ENCODE measurements at places on chromosomes 12 and 14.
A peak's percentile ranks its signal among the peaks of the same experiment; 100 is the strongest.

GRCh38 chr12:53208877-53209463 lies 1.9 kb upstream of the ITGB7 start:
- no peak for DNase-seq

- no peak for DNase-seq
Observed at GRCh38 chr12:65892841-65893251, 68.6 kb downstream of the HMGA2 start.

DNA sequence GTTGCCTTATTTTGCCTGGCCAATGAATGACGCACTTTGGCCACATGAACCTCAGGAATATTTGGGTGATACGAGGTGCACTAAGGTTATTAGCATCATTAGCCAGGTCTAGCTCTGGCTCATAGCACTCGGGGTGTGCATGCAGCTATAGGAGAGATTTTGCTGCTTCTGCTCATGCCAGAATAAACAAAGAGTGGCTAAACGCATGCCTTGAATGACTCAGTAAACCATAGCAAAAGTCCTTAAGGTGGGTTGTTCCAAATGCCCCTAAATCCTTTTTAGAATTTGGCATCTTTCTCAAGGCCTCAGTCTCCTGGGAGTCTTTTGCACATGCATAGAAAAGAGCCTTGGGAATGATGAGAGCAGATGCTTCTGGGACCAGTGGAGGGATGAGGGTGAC lies 343.7 kb upstream of the FKBP4 start:
- no peak for DNase-seq

DNA sequence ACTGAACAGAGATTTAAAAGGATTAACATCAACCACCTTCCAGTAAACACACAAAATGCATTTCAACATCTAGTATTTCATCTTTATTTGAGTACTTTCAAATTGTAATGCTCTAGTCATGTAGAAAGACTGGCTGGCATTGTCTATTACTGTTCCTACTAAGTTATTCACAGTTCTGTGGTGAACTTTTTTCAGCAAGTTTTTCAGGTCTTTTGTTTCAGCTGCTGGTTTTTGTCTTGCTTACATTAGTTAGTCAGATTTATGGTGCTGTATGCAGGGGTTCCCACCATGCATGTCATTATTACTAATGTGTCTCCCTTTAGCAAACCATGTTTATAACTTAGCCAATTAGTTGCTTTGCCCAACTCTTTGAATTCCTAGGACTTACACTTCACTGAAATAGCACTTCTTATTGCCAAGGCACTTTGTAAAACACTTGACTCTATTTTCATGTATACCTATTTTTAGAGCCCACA lies 253.4 kb upstream of the KITLG start:
- DNase-seq, result no peak

DNA sequence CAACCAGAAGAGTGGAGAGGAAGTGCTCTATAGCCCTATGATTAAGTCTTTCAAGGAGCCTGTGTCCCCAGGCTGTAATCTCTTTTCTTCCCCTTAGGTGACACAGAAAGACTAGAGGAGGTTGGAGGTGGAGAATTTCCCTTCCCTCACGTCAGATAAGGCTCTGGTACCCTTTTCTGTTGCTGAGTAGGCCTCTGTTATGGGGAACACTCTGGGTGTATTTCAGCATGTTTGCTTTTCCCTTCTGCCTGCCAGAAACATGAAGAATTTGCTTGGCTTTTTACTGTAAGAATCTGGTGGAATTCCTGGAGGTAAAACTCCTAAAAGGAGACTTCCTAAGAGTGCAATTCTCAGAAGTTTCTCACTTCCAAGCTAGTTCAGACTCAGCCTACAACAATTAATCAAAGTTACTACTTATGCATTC lies 58.3 kb downstream of the SIX1 start:
- DNase-seq, result no peak

GRCh38 chr12:106213662-106214061 lies 34.2 kb downstream of the CKAP4 start:
- no peak for DNase-seq

DNA sequence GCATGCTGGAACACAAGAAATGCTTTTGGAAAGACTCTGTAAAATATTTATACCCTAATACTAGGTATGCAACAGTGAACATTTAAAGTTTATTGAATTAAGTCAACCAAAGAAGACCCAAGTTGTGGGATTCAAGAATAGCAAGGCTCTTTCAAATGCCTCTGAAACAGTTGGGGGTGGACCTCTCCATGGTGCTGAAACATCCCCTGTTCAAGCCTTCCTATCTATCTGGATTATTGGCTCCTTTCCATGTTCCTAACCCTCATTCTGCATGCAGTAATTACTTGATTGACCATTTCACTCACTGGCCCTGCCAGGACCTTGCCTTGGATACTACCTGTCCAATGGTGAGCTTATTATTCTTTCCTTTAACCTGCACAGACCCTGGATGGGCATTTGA lies 349.7 kb downstream of the NRXN3 start:
- no peak for DNase-seq

DNA sequence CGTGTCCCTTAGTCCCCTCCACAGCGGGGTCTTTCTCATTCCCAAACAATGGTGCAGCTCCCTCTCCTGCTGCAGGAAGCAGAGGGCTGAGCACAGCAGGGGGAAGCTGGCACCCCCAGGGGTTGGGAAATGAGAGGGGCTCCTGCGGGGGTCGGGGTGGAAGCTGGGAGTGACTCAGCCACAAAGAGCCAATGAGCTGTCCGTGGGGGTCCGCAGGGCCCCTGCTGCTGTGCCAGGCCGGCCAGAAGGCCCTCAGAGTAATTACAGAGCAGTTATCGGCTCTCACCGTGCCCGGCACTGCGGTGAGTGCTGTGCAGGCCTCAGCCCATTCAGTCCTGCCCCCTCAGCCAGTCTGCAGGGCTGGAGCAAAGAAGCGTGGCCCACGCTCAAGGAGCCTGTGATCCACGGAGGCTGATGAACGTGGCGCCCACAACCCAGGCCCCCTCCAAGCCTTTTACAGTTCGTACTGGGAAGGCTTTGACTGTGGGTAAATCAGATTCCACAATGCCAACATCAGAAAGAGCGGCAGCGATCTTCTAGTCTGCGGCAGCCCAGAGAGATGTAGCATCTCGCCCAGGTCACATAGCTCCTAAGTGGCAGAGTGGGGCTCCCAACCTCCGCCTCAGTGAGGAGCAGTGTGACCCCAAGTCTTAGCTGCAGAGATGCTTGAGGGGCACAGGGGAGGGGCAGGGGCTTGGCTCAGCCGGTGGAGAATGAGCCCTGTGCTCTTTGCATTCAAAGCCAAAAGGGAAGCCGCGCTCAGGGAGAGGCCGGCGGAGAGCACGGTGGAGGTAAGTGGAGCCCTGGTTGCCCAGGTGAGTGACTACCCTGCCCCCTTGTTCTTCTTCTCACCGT lies 43.4 kb downstream of the SLC6A12 start:
- no peak for DNase-seq

DNA sequence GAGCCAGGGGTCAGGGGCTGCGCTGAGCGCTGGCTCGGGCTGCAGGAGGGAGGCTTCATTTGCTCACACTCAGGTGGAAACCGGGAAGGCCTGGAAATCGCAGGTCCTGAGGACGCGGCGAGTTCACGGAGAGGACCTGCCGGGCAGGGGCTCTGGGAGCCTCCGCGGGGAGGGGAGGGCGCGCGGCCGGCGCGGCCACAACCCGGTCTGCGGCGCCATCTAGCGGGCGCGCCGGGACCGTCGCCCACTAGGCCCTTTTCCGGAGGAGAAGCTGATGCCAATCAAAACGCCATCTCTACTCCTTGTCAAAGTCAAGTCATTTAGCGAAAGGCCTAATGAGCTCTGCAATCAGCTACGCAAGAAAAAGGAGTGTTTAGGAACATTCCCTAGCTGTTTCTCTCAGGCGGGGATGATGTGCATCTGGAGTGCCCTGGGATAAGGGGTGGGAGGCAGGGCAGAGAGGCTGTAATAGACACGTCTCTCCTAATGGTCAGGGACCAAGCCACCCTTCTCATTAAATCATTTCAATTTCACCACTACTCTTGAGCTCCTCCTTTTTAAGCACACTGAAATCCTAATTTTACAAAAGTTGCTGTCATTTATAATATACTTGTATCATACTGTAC lies 885.8 kb upstream of the TMEM132C start:
- peak; percentile 8 for DNase-seq

DNA sequence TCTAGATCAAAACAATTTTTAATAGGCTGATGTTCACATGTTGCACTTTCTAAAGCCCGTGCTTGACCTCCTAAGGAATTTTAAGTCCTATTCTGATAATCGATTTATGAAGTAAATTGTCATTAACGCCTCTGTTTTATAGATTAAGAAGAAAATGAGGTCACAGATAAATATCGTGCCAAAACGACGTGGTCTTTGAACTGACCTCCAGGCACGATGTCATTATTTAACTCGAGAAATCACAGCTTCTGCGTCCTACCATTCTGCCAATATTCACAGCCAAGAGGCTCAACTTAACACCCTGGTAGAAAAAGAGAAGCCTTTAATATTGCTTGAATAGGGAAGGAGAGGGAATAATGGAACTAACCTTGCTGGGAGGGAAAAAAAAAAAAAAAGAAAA lies 888 bp upstream of the EEA1 start:
- DNase-seq, result no peak

DNA sequence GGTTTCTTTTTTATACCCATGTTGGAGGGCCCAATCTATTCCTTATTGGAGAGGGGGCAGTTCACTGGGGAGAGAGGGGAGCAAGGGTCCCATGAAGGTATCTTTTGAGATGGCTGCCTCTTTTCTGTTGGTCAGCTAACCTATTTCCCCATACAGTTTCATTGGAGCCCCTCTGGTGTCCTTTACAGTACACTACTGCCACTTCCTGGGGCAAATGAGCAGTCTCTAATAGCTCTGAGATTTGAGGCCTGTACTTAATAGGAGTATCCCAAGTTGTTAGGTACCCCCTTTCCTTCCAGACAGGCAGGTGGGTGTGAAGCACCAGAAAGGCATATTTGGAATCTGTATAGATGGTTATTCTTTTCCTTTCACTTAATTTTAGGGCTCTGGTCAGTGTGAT lies 41.3 kb upstream of the RNU6-8 start:
- DNase-seq, result no peak

DNA sequence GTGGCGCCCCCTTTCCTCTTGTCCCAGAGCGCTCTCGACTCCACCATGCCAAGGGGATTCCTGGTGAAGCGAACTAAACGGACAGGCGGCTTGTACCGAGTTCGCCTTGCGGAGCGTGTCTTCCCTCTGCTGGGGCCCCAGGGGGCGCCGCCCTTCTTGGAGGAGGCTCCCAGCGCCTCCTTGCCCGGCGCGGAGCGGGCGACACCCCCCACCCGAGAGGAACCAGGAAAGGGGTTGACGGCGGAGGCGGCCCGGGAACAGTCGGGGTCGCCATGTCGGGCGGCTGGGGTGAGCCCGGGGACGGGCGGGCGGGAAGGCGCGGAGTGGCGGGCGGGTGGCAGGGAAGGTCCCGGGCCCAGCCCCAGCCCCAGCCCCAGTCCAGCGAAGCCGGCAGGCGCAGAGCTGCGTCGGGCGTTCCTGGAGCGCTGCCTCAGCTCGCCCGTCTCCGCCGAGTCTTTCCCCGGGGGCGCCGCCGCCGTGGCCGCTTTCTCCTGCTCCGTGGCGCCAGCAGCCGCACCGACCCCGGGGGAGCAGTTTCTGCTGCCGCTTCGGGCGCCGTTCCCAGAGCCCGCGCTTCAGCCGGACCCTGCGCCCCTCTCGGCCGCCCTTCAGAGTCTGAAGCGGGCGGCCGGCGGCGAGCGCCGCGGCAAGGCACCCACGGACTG lies 376 bp downstream of the INSM2 start:
- no peak for DNase-seq

DNA sequence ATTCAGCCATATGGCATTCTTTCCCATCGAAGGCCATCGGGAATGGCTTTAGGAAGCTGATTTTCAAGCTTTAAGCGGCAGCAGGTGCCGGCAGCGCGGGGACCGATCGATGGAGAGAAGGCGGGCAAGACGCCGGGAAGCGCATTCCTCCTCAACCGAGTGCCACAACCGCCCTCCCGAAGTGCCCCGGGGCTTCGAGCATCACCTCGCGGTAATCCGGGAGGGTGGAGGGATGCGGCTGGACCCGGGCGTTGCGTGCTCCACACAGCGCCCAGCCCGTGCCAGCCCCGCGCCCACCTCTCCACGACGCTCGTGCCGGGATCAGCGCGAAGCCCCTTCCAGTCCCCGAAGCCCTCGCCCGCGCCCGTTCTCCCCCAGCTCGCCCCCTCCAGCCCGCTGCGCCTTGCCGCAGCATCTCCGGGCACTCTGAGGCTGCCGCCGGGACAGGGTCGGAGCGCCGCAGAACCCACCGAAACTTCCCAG lies 3.2 kb downstream of the USP44 start:
- no peak for DNase-seq

DNA sequence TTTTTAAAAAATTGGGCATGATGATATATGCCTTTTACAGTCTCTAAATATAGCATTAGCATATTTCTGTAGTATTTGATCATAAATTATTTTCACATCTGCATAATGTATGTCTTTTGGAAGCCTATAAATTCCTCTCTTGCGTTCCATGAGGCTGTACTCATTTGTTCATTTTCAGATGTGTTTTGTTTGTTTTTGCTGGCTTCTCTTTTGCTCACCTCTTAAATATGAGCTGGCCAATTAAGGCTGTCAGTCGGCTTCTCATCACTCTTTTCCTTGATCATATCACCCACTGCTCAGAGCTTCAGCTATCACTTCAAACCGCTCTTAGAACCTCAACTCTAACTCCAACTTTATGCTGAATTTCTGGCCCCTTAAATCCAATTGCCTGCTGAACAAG lies 6.6 kb downstream of the TMEM263 start:
- DNase-seq, result no peak

Data from stimulated activated CD8-positive, alpha-beta memory T cell treated with anti-CD3 and anti-CD28 coated beads, Interleukin-15, amount 100 ng/mL, for 48 hours (primary cell).